ENCODE measurements at places on chromosomes 2 and 18.
A peak's percentile ranks its signal among the peaks of the same experiment; 100 is the strongest.

DNA sequence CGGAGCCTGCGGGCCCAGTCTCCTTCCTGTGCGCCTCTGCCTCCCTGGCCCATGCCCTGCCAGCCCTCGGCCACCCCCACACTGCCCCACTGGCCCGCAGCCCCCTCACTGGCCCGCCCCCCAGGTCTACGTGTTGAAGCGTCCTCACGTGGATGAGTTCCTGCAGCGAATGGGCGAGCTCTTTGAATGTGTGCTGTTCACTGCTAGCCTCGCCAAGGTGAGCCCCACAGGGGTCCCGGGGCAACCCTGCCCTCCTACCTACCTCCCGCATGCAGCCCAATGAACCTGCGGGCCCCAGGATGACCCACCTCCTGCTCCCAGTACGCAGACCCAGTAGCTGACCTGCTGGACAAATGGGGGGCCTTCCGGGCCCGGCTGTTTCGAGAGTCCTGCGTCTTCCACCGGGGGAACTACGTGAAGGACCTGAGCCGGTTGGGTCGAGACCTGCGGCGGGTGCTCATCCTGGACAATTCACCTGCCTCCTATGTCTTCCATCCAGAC, 3.3 kb downstream of the CTDSP1 start:
- DNase-seq: no peak

GRCh38 chr2:110796716-110797301, 64.4 kb downstream of the ACOXL start:
- no peak for DNase-seq

DNA sequence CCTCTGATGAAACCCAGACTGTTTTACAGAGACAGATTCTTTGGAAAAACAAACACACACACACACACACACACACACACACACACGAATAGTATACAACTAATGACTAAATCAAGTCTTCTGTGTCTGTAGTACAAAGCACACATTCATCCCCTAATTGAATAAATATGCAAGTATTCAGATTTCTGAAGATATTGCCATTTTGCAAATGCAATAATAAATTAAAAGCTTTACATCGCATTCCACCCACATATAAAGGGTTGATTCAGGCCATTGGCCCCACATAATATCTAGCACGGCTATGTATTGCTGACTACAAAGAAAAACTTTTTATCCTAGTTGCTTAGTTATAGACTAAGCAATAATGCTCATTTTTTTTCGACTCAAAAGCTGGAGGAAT, 86.2 kb downstream of the PAX3 start:
- no peak for DNase-seq

- peak; percentile 43 for DNase-seq
Observed at GRCh38 chr18:59696311-59697235, 650 bp downstream of the CCBE1 start.

- no peak for DNase-seq
Observed at GRCh38 chr2:127378720-127379119, 9.1 kb downstream of the MAP3K2 start.

DNA sequence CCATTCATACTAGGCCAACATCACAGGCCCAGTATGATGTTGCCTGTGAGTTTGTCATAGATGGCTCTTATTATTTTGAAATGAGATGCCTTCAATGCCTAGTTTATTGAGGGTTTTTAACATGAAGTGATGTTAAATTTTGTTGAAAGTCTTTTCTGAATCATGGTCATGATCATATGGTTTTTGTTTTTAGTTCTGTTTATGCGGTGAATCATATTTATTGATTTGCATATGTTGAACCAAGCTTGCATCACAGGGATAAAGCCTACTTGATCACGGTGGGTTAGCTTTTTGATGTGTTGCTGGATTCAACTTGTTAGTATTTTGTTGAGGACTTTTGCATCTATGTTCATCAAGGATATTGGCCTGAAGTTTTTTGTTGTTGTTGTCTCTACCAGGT, 195.8 kb upstream of the FN1 start:
- DNase-seq: no peak

DNA sequence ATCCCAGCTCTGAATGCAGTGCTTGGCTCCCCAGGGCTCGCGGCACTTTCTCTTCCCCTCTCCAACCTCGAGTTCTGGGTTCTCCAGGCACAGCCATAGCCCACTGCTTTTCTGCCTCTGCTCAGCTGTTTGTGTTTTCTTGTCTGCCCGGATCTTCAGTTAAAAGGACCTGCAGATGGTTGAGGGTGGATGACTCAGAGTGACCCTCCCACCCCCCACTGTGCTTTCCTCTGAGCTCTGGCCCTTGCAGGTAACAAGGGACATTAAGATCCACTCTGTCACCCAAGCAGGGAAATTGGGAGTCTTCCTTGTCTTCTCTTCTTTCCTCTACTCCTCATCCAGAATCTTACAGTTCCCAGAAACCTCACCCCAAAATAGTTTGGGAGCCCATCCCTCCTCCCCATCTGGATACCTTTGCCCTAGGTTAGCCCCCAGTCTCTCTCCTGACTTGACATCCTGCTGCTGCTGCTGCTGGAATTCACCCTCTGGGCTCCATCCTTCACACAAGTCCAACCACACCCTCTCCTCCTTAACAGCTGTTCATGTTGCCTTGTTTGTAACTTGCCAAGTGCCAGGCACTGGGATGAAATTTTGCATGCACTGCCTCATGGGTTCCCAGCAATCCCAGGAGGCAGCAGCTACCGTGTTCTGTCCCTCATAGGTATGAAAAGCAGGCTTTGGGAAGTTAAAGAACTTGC, 157.9 kb upstream of the TTC39C start:
- DNase-seq: peak; percentile 61

DNA sequence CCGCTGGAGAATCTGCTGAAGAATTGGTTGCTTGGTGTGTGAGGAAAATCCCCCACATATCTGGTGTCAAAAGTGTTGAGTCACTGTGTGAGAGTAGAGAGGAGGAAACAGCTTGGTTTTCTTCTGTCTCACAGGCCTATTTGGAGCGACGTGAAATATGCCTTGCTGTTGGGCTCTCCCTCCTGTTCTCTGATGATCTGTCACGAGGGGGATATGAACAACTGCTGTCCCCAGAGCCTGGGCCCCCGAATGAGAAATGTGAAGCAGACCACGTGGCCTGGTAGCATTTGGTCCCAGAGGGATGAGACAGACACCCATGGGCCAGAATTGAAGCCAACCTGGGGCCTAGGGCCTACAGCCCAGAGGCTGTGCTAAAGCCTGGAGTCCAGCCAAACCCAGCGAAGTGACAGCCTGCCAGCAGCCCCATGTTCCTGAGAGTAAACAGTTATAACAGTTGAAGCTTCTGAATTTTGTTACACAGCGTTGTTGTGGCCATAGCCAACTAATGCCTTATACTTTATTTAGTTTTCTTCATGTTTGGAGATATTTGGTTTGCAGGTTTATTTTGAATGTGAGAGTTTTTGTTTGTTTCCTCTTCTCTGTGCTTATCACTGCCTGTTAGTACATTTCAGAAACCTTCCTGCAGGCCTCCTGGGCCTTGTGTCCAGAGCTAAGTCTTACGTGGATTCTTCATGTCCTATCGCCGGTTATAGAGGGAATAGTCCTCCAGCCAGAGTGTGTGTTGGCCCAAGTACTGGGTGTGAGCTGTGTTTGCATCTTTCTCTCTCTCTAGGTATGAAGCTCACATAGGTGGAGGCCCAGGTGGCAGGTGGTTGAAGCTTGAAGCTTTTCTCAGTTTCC, 18.7 kb upstream of the COLEC12 start:
- DNase-seq: peak; percentile 43
